Esophagus squamous epithelium (tissue), 5 donors: ENCODE measurements at places on chromosomes 3 and 15.

DNA sequence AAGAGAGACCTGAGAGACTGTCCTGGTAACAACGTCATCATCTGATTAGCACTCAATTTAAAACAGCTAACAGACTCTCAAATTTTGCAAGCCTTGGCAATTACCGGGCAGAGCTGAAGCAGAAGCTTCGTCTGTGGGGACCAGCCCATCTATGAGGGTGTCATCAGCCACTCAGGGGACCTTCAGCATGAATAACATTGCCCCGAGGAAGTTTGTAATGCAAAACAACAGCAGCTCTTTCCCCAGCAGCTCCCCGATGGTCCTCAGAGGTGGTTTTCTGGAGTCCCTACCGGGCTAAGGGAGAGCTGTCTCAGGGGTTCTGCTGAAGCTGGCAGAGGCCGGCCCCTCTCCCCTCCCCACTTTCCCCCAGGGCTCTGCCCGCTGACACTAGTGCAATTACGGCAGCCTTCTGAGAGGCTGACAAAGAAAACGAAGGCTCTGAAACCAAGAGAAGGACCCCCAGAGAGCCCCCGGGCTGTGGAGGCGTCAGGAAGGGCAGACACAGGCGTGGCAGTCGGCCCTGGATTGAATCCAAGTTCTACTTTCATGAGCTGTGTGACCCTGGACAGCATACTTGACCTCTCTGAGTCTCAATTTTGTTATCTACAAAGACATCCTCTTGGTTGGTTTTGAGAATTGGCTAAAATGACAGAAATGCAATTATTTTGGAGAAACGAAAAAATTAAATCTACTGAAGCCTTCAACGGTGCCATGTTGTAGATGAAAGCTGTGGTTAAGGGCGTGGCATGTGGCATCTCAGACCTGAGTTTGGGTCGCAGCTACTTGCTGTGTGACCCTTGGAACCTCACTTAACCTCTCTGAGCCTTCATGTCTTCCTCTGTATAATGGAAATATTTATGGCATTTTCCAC, 102.1 kb upstream of the TLE3 start:
- DNase-seq: no peak

- DNase-seq: no peak
These were observed 3.7 kb downstream of the BOC start for GRCh38 chr3:113214917-113215595.

DNA sequence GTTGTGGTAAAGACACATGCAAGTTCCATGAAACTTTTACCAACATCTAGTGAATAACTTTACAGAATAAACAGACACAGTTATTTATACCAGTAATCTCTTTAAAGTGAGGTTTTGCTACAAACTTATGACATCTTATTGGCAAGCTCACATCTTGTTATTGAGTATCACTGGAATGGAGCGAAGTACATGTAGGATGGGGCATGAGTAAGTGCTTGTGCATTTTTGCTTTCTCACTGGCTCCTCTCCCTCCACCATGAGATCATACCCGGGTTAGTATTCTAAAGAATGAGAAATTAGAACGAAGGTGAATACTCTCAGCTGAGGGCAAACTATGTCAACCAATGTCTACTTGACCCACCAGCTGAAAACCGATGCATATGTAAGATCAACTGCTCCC, 193.3 kb upstream of the ZNF717 start:
- no peak for DNase-seq

DNA sequence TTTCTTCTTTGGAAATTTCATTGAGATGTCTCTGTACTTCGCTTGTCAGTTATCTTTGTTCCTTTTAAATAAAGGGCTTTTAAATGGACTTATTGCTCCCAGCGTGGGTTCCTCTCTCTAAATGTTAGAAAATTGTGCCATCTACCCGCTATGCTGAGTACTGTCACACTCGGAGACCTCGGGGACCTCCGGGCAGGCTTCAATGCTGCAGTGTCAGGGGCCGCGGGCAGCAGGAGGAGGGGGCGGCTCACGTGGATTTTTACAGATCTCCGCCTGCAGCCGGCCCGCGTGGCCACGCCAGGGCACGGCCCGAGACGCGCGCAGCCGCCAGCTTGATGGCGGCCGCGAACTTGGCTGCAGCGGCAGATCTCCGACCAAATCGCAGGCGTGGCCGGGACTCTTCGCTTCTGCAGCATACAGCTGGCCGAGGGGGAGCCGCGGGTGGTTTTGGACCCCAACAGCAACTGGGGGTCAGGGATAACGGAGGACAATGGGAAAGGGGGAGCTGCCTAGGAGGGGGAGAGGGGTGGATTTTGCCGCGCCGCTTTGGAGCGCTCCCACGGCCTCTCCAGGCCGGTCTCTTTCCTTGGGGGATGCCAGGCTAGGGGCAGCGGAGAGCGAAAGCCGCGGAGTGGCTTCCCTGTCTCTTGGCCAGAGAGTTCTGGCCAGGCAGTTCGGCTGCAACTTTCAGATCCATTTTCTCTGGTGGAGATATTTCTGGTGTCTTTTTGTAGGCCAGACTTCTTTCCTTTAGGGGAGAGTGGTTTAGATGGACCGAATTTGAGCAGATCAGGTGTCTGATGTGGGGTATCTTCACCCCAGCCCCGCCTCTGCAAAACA, 15.3 kb downstream of the NR2F2 start:
- DNase-seq: no peak

DNA sequence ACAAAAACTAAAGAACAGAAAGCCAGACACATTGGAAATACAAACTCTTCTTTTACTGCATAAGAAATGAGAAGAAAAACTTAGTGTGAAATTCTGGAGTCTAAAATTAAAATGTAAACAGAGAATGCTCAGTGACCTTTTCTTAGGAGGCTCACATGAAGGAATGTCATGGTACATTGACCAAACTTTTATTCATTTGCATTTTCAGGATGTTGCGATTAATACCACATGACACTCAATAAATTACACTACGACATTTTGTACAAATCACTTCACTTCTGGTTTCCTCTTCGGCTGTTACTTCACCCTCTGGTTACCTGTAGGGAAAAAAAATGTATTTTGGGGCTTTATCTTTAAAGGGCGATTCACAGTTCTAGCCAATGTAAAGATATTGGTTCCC, 56.4 kb upstream of the ACTC1 start:
- no peak for DNase-seq

DNA sequence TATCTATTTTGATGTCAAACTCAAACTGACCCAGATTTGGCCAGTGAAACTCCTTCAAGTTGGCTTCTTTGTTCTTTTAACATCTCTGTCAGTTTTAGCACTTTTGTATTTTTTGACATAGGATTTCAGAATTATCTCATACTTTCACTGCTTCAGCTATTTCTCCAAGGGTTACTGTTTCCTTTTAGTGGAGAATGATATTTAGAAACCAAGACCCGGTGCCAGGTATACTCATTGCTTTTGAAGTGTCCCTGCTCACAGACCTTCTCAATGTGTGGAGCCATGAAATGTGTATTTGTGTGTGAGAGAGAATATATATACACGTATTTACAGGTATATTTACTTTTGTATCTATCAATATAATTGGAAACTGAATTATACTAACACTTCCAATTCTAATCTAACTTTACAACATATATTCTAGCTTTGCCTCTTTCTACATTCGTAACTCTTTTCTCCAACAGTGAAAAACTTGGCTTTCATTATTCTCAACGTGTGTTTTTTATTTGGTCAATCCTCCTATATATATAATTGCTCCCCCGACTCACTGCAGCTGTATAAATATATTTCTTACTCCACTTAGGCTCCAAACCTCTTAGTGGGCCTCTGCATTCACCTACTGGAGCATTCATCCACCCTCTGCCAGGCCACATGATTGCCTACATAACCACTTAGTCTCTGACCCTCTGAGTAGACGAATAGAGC, 54.0 kb downstream of the OTOL1 start:
- no peak for DNase-seq

DNA sequence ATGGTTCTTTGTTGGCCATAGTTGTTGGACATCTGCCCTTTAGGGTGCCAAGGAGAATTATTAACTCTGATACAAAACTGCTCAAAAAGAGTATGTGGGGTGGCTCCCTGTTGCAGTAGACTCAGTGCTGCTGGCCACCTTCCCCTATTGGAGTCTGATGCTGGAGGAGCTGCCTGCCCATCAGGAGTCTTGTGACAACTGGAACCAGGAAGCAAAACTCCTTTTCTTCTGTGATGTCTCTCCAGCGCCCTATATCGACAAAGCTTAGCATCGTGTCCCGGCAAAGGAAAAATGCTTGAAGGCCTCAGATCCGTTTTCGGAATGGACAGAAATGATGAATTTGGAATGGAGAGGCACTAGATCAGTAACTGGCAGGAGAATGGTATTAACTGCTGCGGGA, 23.5 kb downstream of the PAK2 start:
- no peak for DNase-seq

- no peak for DNase-seq
These were observed 260.5 kb upstream of the ZPLD1 start for GRCh38 chr3:102174312-102174712.

DNA sequence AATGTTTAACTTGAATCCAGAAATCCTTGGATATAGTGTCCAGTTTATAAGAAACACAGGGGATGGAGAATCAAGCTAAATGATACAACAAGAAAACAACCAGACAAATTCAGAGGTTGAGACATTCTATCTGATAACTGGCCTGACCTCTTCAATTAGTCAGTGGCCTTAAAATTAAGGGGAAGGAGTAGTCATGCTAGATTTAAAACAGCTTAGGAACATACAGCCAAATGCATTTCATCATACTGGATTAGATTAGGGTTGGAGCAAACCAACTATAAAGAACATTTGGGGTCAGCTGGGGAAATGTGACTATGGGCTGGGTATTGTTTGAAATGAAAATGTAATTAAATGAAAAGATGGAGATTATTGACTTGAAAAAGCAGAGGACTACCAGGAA, 53.3 kb downstream of the PPARG start:
- no peak for DNase-seq
